Mesothelial cell of epicardium (in vitro differentiated cells): ENCODE measurements at places on chromosomes 2 and 18. TPM values are rescaled to one million over a fixed set of nuclear protein-coding genes. Genes with fewer than 3 reads are reported as not detected.

- no peak for DNase-seq
These were observed 7.9 kb upstream of the CFAP36 start for GRCh38 chr2:55511508-55512124.

DNA sequence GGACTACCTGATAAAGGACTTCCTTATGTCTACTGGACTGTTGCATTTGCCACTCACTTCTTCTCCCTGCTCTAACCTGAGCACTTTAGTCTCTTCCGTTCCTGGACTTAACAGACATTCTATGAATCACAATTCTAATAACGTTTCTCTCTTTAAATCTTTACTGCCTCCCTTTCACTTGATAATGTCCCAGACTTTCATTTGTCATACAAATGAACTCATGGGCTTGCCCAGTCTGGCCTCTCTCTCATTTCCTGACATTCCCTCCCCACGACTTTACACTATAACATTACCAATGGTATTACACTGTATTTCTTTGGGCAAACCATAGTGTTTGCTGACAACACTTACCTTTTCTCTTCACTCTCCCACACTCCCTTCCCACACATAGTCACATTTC is 540.7 kb upstream of the TMEFF2 start:
- no peak for DNase-seq

Gene OXER1
- total RNA-seq: 6.9 to 7.5 TPM (median 7.2 TPM) in 3 replicates

Gene ABHD1
- total RNA-seq: 0.95 to 1.5 TPM (median 0.99 TPM) in 3 replicates

DNA sequence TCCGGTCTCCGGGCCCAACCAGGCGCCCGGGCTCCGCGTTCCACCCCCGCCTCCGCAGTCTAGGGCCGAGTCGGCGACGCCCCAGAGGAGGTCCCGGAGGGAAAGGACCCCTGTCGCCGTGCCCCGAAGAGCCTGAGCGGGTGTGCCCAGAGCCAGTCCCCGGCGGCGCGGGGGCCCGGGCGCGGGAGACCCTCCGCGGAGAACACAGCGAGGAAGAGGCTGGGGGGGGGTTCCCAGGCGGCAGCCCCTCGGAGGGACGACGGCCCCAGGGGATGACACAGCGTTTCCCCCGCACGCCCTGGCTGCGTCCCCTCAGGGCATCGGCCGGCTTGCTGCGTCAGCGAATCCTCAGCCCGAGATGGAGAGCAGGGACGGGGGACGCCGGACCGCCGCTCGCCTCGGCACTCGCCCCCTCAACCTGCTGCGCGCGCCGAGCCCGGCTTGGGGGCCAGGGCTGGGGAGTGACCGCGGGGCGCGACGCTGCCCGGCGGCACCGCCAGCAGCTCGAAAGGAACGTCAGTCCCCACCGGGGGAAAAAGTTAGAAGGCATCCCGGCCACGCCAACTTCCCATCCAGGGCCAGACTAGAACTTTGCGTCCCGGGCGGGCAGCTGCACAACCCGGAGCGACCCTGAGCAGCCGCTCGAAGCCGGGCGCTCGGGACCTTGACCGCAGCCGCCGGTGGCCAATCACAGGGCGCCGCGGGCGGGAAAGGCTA is 711 bp downstream of the SFXN5 start:
- DNase-seq: peak; percentile 59

- DNase-seq: no peak
These were observed 1723.5 kb upstream of the LRRTM1 start for GRCh38 chr2:82027921-82028615.

- no peak for DNase-seq
These were observed 214.8 kb upstream of the PID1 start for GRCh38 chr2:229485857-229486256.

DNA sequence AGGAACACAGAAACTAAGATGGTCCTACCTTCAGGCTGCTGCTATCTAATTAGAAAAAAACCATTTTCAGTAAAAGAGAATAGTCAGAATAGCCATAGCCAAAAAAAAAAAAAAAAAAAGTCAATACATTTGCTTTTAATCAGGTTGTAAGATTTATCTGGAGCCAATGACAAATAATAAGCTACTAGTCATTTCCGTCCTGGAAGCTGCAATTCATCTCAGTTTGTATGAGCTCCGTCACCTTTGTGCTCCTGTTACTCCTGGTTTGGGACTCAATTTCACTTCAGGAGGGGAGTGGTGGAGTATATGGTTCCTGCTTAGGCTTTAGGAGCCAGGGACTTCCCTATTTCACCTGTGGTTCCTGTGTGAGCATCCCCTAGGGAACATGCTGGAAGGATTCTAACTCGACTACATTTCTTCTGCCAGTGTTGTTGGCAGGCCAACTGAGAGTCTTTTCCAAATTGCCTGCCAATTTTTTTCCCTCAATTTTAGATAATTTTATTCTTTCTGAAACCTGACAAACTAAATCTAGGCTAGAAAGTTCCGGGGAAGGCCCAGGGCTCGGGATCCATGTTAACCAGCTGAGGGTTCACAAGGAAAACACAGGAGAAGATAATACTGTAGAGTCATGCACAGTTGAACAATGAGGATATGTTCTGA is 481.8 kb downstream of the DLGAP1 start:
- DNase-seq: no peak

Gene COMMD1
- total RNA-seq: 36.1 to 40.3 TPM (median 37.9 TPM) in 3 replicates

- DNase-seq: no peak
These were observed 294.1 kb downstream of the ALK start for GRCh38 chr2:29627279-29627711.

Gene DCDC2C
- not detected in 3 replicates for total RNA-seq

DNA sequence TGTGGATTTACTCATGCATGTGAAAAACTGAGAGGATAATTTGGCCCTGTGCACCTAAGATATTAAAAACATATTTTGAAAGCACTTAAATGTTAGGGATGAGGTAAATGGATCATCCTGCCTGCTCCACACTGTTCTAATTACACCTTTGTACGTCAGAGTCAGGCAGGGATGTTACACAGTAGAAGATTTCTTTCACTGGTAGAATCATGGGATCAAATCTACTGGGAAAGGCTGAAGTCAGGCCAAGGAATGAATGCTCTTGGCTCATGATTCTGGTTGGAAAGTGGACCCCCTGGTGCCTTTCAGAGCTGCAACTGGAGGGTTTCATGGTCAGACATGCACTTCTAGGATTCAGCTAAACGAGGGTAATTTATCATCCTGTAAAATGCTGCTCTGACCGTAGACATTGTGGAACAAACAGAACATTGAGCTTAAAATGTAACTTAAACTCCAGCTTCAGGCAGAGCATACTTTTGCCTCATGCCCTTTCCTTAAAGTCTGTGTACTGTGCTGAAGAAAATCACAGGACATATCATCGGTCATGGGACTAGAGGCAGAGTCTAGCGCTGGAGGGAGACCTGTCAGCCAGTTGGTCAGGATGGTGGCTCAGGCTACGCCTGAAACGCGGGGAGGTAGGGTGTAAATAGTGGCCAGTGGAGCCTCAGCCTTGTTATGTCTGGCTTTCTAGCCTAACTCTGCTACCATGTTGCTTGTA is 4.9 kb downstream of the KCNE4 start:
- DNase-seq: no peak

- DNase-seq: no peak
These were observed 104.4 kb downstream of the DOCK10 start for GRCh38 chr2:224937887-224938286.

DNA sequence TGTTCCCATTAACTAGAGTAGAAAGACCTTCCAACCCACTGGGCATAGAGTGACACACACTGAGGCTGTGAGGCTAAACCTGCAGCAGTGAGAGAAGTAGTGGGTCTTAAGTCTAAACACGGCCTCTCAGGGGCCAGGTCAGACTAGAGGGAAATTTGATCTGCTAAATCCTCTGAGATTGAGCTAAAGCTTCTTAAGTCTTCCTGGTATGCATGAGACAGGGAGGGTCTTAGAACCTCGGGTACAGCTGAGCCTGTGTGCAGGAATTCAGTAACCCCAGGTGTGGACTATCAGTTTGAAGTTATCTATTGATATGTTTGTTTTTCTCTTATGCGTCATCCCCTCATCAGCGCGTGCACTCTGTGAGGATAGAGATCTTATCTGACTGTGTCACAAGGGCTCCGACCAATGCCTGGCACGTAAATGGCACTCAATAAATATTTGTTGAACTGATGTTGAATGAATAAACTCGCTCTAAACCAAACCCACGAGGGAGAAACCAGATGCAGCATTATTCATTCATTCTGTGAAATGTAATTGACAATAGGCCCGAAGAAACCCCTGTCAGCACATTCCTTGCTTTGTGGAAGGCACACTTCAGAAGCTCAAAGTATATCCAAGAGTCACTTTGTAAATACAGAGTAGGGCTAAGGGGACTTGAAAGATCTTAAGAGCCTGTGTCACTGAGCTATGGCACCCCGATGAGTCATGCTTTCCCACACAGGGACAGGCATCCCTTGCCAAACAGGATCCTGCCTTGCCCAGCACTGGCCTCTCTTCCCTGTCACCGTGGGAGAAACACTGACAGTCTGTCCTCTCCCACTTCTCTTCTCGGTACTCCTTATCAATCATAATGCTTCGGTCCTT is 21.7 kb upstream of the RAB10 start:
- DNase-seq: no peak

Gene LINC00305
- not detected in 3 replicates for total RNA-seq

GRCh38 chr18:74389991-74390390 is 67.1 kb downstream of the DIPK1C start:
- DNase-seq: no peak

DNA sequence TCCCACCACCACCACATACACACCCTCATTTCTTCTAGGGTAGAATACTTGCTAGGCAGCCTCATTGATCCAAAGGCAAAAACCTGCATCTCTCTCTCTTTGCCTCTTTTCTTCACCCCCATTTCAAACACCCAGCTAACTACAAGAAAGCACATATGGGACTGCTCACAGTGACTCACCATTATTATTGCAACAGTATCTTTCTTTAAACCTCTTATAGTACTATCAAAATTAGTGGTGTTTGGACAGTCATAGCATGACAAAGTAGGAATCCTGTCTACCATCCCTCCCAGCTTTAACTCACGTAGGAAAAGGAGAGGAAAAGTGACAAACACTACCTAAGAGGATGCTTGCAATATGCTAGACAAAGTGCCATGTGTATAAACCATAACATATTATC is 422.5 kb upstream of the CRIM1 start:
- no peak for DNase-seq

GRCh38 chr2:30135541-30135940 is 11.3 kb upstream of the YPEL5 start:
- DNase-seq: no peak

Gene RBKS
- total RNA-seq: 0.80 to 1.4 TPM (median 1.0 TPM) in 3 replicates

- DNase-seq: no peak
These were observed 13.6 kb downstream of the COL4A4 start for GRCh38 chr2:227150222-227150936.

DNA sequence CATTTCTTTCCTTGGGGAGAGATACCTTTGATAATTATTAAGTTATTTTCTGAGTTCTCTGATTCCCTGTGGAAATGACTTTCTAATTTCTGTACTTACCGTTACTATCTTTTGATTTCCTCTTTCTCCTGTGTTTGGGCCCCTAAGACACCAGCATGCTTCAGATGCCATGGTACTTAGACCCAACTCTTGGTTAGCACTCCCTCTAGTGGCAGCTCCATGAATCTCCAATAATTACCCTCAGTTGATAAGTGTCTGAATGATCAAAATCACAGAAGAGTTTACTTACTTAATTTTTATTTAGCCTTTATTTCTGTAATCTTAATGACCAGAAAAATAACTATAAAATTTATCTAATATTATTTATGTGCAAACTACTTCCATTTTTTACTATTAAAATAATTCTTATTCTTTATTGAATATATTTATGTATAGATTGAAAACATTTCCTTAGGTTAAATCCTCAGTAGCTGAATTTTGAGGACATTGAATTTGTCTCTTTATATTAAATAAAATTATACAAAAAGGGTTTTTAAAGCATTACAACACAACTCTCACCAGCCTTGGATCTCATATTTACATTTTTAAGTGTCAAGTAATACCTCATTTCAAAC is 300.4 kb downstream of the KCNS3 start:
- DNase-seq: no peak

- DNase-seq: no peak
These were observed 208.5 kb downstream of the TFCP2L1 start for GRCh38 chr2:121076498-121076820.
